ENCODE measurements at places on chromosomes 13 and 19.

DNA sequence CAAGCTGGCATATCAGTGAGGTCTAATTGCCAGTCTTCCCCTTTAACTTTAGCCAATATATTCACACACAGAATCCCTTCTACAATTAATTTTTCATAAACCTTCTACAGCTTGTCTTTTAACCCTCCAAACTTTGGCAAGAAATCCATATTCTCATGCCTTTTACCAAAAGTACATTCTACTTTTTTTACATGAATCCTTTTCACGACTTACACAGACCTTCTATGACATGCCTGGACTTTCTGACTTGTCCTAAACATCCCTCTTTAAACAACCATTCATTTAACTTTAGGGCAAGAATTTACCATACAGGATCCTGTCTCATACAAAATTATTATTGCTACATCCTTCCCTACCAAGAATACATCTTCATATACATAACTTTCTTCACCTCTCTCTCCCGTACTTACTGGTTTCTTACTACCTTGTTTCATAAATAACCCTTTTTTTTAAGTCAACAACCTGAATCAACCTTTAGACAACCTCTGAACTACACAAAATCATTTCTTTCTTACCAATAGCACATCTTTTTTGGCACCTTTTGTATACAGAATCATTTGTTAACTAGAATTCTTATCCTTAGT is 23.5 kb downstream of the ZNF544 start:
- no peak for DNase-seq

DNA sequence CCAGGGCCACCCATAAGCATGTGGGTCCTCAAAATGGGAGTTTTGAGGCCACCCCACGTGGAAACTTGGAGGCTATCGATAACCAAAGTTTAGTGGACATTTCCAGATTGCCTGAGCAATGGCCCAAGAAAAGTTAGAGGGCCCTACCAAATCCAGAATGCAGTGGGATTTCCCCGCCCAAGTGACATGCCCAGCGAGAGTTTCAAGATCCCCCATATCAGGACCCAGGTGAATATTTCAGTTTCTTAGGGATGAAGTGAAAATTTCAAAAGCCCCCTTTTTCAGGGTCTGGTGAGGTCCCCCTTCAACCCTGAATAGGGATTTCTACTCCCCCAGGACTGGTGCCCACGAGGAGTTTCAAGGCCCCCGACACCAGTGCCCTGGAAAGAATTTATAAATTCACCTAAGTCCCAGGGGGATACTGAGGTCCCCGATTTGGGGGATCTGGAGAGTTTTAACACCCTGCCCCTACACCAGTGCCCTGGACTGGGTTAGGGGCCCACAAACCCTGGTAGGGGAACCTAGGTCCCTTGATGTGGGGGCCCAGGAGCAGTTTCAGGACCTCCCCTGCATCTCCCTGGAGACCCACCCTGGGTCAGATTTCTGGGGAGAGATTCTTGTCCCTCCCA is 695 bp downstream of the BST2 start:
- no peak for DNase-seq

GRCh38 chr19:5677580-5677979 is 2.7 kb downstream of the MICOS13 start:
- DNase-seq = no peak

- DNase-seq = no peak
Observed at GRCh38 chr13:48531416-48532255, 1.2 kb downstream of the RCBTB2 start.

DNA sequence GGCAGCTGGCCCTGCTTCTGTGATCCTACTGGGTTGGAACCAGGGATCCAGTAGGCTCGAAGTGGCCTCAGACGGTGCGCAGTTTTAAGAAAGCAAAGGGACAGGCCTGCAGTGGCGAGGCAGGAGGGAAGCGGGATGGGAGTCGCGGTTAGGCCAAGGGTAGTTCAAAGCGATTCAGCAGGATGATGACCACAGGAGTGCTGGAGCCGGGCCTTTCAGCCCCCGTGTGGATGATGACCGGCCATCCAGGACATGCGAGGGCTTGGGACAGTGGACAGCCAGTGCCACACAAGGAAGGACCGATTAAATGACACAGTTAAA is 854 bp downstream of the RNASEH2B start:
- peak; percentile 68 for DNase-seq

DNA sequence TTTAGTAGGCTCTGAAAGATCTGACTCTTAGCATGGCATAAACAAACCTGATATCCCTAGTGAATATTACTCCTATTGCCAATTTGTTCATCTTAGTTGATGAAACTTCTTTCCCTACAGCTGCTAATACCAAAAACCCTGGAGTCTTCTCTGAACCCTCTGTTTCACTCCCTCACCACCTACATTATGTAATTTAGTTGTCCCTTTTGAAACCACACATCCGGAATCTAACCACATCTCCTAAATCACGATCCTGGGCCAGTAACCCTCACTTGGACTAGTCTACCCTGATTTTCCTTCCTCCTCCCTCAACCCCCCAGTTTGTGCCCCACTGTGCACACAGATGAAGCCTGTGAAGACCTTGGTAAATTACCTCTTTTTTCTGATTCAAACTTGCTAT is 1.2 kb downstream of the ZNF256 start:
- no peak for DNase-seq

DNA sequence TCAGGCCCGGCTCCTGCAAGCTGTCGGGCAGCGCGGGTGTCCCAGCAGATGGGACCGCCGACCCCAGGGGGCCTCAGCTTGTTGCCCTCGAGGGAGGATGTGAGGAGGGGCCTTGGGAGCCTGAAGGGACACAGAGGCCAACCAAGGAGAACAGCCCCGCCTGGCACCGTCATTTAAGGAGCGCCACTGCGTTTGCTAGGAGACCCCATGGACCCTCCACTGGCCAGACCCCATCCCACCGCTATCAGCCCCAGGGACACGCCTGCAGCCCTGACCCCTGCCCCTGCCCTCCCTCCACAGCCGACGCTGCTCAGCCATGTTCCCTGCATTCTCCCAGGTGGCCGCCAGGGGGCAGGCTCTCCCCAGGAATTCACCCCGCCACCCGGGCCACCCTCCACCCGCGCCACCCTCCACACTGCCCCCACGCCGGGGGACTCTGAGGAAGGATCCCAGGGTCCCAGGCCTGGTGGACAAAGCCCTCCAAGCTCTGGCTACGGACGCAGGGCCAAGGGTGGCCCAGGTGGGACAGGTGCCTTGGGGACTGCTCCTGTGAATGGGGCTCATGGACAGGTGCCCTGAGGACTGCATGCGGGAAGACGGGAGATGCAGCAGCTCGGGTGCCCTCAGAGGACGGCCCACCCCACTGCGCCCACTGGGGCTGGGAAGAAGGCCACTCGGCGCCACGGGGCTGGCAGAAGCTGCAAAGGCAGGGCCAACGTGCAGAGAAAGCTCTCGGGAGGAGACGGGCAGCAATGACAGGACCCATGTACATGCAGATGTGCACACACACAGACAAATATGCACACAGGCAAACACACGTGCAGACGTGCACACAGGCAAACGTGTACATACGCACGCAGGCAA is 34.4 kb downstream of the PIP5K1C start:
- peak; percentile 68 for DNase-seq

DNA sequence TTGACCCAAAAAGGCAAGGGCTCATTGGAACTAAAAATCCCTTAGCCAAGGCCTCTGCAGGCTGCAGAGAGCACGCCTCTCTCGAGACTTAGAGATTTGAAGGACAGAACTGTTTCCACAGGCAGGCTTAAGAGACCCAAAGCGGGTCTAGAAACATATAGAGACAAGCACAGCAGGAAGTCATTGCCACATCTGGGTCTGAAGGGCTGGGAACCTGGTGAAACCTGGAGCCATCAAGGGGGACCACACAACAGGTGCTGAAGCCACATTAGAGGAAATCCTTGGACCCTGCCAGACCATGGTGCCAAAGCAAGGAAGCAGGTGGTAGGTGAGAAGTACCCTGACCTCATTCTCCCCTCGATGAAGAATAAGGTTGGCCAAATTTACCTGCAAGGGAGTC is 33.8 kb upstream of the LRCH1 start:
- no peak for DNase-seq

DNA sequence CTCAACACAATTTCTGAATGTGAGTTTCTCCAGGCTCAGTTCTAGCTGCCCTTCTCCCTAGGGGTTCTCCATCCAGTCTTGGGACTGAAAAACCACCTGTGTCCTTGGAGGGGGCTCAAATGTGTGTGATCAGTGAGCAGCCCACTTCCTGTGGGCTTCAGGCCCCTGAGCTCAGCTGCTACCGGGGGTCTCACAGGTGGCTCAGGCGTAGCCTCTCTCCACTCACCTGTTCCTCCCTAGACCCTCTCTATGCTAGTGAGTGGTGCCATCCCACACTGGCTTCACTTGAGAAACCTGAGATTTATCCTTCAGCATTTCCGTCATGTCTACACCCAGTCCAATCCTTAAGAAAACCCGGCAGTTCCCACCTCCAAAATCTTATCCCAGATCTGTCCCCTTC is 39.8 kb upstream of the GPI start:
- no peak for DNase-seq

- DNase-seq = no peak
Observed at GRCh38 chr13:20987599-20987998, 73.8 kb downstream of the LATS2 start.

GRCh38 chr13:33208290-33209220 is 77.0 kb downstream of the STARD13 start:
- DNase-seq = no peak

DNA sequence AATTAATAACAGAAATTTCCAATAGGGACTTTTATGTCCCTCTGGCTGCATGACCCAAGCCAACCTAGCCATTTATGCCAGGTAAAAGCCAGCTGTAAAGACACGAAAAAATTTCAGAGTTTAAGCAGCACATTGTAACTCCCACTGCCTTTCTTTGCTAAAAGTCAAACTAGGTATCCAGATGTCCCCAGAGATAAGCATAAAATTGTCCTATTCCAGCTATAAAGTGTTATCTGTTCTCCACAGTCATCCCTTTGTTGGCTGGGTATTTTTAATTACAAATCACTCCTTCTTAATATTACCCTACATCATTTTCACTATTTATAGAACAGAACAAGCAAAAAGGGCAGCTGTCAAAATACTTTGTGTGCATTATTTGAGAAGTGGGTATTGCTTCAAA is 3.2 kb upstream of the ZNF154 start:
- no peak for DNase-seq

DNA sequence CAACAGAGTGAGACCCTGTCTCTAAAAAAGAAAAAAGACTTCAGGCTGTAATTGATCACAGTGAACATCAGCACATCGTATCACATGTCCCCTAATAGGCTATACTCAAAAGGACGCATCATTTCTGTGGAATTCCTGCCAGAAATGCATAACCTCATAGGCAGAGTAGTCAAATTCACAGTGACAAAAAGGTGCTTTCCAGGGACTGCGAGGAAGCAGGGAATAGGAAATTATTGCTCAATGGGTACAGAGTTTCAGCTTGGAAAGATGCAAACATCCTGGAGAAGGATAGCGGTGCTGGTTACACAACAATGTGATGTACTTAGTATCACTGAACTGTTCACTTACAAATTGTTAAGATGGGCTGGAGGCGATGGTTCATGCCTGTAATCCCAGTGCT is 41.1 kb upstream of the MRI1 start:
- DNase-seq = peak; percentile 20

GRCh38 chr13:46810440-46810839 is 13.5 kb upstream of the ESD start:
- DNase-seq = no peak

GRCh38 chr19:12481781-12482508 is 2.7 kb downstream of the ZNF709 start:
- no peak for DNase-seq

DNA sequence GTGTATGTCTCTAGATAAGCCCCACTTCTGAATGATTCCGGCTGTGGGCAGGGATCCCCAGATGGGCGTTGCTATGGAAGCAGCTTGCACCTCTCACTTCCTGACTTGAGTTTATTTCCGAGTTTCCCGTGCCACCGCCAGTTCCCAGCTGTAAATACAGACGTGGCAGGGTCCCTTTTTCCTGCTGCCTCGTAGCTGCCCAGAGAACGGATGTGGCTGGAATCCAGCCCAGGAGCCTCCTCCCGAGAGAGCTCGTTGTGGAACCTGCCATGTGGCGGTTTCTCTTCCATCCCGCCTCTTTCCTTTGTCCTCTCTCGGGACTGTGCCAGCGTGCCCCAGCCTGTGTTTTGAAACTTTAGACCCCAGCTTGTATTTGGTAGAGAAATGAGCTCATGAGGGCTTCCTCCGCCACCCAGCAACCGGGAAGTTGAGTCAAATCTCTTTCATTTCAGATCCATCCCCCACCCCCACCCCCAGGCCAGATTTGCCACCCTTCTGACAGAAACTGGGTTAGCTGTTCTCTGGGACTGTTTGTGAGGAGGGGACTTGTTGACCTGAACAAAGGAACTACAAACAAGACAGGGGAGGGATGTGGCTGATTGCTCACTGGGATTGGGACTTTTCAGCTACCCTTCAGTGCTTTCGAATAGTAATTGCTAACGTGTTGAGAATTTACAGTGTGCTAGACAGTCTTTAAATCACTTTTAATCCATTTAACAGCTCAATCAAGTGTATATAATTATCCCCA is 96.6 kb downstream of the SIPA1L3 start:
- peak; percentile 97 for DNase-seq

DNA sequence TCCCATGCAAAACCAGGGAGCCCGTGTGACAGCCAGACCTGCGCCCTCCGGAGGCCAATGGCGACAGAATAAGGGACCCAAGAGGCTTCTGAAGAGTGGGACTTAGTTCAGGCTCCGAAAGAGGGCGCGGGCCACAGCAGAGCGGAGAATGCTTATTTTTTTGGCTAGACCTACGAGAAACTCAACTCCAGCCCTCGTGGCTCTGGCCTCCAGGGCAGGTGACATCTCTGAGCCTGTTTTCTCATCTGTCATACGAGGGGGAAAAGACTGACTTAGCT is 23.0 kb downstream of the DPP9 start:
- DNase-seq = no peak

GRCh38 chr13:26425443-26426358 is 131.8 kb upstream of the WASF3 start:
- no peak for DNase-seq

DNA sequence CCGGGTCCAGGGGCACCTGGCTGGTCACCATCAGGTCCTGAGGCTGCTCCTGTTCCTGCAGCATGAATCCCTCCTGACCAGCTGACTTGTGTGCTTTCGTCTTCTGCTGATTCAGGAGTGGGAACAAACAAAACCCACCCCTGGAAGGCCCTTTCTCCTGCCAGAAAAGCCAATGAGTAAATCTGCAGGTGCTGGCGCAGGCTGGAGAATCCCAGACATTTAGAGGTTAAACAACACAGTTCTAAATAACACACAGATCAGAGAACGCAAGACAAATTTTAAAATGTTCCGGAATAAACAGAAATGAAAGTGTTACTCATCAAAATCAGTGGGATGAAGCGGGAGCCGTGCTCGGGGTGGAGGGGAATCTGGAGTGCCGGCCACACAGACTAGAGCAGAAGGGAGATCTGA is 60.6 kb upstream of the C13orf46 start:
- DNase-seq = no peak

DNA sequence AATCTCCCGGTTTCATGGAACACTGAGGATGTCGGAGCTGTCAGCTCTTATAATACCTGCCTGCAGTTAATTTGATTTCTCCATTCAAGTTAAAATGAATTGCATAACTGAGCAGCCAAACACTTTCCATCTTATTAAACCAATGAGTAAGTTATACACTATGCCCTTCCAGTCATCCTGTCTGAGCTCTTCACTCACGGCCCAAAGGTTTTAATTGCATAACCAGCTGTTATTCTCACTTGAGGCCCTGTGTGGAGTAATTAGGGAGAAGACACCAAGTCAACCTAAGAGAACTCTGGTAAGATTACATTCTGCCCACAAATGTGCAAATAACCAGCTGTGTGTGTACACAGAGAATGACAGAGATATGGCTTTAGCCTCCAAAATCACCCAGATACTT is 303.5 kb downstream of the TBC1D4 start:
- no peak for DNase-seq
